ENCODE measurements at places on chromosomes 11 and 22.
A peak's percentile ranks its signal among the peaks of the same experiment; 100 is the strongest.

GRCh38 chr11:1515082-1516060 lies 28.8 kb upstream of the MOB2 start:
- DNase-seq, result peak; percentile 88

DNA sequence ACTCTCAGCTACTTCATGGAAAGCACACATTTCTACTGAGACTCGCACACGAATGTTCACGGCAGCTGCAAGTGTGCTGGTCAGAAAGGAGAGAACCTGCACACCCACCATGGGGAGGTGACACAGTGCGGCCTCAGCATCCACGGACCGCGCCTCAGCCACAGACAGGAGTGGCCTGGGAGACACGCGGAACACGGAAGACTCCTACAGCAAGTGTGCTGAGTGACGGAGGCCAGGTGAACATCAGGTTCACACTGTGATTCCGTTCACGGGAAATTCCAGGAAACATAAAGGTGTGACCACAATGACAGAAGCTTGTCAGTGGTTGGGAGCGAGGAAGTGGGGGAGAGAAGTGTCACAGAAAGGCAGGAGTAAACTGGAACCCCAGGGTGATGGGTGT lies 13.3 kb upstream of the MOB2 start:
- DNase-seq, result no peak

DNA sequence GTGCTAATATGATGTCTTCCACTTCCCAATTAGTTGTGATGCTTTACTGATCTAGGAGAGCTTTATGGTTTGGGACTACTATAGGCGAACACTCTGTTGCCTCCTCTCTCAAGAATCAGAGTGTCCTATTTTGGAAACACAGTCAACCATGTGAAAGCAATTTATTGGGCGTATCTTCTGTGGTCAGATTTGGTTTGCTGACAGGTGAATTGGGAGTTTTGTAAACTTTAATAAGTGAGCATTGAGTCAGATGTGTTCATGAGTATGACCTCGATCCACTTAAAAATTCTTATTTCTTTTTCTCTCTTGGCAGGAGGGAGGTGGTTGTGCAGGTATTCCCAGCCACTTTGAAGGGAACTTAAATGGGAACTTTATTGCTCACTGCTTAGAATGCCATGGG lies 4.4 kb downstream of the CAT start:
- DNase-seq, result no peak

DNA sequence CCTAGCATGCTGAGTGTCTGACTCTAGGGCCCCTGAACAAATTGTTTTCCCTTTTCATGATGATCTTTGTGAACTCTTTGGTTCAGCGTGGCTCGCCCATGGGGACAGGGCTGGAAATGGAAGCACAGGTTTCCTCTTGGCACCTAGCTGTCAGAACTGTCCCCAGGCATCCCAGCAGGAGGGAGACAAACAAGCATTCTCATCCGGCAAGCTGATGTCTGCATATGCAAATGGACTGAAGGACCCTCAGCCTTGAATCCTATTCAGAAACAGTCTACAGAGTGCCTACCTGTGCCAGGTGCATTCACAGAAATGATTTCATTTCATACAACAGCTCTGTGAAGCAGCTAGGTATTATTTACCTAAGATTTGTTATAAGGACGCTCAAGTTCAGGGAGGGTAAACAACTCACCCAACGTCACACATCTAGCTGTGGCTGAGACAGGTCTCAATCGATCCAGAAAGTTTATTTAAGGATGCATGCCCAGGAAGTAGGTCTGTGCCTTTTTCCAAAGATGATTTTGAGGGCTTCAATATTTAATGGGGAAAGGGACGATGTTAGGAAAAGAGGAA lies 176.4 kb downstream of the KIRREL3 start:
- no peak for DNase-seq

DNA sequence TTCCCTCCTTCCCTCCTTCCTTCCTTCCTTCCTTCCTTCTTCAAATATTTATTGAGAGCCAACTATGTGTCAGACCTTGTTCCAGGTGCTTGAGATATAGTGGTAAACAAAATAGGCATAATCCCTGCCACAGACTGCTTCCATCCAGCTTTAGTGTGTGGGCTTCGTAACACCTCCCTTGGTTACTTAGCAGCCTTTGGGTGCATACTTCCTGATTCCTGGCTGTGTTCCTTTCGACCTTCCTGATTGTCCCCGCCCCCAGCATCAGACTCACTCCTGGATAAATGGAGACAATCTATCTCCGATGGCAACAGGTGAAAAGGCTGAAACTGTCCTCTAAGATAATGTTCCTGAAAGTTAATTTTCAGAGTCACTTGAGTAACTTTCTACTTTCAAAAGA lies 13.5 kb downstream of the CCDC81 start:
- DNase-seq, result no peak

GRCh38 chr22:39503630-39504029 lies 1.5 kb downstream of the MIEF1 start:
- no peak for DNase-seq
